ENCODE measurements at places on chromosomes 4 and X.

DNA sequence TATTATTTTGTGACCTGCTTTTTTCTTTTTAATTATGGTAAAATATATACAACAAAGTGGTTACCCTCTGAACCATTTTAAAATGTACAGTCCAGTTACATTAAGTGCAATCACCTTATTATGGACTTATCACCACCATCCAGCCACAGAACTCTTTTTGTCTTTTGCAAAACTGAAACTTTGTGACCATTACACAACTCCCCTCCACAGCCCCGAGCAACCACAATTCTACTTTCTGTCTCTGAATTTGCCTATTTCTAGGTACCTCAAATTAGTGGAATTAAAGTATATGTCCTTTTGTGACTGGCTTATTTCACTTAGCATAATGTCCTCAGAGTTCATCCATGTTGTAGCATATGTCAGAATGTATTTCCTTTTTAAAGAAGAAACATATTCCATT is 39.3 kb upstream of the WWC2 start:
- DNase-seq: no peak

GRCh38 chr4:107148904-107149303 is 112.8 kb upstream of the DKK2 start:
- DNase-seq: no peak

DNA sequence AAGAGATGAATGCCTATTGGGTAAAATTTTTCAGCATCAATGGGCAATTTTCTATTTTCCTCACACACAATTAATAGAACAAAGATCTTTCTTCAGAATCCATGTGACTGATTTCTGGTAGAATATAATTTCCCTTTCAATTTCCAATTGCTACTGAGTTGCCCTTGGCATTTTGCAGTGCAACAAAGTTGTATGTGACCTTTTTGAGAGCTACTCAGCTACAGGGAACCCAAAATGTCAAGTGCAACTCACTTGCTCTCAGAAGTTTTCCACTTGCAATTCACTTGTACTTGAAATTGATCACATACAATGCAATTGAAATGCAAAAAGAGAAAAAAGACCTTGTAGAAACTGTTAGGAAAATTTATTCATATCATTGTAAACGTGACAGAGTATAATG is 245.5 kb downstream of the BANK1 start:
- no peak for DNase-seq

DNA sequence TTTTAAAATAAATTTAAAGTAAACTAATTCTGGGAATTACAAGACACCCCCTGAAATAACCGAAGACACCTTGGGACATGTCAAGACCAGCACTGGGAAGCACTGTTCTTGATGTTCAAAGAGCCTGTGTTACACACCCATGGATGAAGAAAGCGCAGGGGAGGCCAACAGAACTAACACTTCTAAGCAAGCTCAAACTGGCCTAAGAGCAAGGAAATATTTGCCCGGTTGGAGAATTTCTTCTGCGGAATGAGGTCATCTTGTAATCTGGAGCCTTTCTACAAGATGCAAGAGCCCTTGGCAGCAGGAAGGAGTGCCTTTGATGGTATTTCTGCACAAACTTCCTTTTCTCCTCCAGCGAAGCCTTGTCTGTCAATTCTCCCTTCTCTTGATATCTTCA is 9.3 kb upstream of the EFHC2 start:
- no peak for DNase-seq

DNA sequence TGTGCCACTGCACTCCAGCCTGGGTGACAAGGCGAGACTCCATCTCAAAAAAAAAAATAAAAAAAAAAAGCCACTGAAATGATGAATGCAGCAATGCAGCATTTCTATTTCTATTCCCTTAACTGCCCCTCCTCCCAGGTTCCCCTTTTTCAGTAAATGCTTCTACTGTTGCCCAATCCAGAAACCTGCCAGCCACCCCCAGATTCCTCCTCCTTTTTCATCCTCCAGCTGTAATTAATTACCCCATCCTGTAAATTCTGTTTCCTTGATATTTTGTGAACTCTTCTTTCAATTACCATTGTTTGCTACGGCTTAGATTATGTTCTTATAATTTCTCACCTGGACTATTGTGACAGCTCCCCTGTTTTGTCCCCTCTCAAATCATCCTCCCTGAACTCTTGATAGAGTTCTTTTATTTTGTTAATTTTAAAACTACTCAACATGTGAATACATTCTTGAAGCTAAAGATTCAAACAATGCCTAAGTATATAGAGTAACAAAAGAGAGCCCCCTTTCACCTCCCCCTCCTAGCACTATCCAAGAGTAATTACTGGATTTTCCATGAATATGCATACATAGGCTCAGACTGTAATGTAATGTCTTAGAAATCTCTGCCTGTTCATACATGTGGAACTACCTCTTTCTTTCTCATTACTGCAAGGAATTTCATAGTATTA is 140.6 kb upstream of the GPC4 start:
- DNase-seq: no peak

- DNase-seq: no peak
Measured at GRCh38 chr4:84916227-84916626, 50.3 kb downstream of the WDFY3 start.

- no peak for DNase-seq
Measured at GRCh38 chr4:101292214-101292613, 55.1 kb downstream of the PPP3CA start.

DNA sequence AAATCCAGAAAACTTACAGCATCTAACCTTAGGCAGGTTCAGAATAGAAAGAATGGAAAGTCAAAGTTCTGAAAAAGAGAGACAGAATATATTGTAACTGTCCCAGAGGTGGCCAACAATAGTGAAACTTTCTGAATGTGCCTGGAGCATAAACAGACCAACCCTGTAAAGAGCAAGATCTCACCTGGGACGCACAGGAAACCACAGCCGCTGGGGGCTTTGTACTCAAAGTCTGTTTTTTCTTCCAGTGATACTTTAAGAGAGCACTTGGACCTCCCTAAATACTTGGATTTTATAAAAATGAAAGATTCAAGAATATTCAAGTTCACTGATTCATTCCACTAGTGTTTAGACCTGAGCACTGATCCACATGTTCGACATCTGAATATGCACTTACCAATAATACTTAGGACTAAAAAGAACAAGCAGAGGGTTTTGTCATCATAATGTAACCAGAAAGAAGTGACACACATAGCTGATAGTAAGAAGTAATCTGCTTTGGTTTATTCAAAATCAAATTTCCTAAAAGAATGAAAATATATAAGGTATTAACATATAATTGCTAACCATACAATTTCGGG is 35.3 kb downstream of the ARAP2 start:
- no peak for DNase-seq

DNA sequence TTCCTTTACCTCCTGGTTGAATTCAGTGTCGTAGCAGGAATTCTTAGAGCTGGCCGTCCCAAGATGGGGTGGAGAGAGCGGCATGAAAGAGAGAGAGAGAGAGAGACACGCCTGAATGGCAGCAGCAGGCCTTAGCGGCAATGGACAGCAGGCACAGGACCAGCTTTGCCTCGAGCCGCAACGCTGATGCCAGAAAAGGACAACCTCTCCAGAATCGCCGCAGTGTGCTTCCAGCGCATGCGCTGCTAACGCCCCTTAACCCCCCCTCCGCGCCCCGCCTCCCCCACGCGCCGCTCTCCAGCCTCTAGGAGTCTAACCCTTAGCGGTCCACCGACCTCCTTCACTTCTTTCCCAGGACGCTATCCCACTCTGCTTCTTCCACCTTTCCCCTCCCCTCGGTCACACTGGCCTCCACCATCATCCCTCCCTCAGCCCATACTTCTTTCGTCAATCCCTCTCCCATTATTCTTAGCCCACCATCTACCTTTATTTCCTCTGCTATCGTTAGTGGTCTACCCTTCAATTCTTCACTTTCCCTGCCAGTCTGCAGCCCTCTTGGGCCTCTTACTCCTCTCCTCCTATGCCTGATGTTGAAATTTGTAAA is 10.5 kb upstream of the ZCCHC13 start:
- peak; percentile 41 for DNase-seq

- no peak for DNase-seq
Measured at GRCh38 chrX:65642914-65643491, 24.5 kb upstream of the MSN start.

DNA sequence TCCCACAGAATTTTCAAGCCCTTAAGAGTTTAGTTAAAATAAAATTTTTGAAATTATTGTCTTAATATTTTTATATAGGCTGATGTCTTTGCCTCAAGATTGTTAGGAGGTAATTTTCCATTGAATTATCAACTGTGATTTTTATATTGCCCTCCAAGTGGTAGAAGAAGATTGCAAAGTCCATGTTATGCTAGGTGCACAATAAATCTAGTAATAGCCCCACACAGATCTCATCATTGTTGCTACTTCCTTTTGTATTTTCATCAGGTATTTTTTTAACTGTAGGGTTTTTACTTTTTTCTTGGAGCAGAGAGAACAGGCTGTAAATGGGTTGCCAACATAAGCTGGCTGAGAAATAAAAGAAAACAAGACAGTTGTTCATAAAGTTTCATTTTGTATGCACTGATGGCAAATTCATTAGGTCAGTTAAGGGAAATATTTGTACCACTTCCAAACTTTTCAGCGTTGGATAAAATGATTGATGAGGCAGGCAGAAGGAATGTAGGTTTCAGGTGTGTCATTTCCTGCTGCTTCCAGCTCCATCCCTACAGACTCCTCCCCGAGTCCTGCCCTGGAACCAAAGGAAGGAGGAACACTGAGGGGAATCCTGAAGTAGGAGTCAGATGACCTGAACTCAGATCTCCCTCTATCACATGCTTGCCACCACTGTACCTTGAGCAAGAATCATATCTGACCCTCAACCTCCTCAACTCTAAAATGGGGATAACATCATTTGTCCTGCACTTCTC is 105.5 kb downstream of the PRRG1 start:
- DNase-seq: no peak

DNA sequence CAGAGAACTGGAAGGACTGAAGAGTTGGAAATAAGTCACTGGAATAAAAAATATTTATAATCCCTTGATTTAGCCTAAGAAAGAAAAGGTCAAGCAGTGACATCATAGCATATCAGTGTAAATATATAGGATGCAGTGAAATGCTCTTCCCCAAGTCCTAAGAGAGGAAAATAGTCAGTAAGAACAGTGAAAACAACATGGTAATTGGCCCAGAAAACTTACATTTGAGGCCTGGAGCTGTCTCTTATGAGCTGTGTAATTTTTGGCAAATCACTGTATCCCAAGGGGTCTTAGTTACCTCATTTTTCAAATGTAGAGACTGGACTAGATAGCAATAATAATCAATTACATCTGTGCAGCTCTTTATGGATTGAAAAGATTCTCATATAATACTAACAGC is 255.7 kb upstream of the AR start:
- DNase-seq: no peak

DNA sequence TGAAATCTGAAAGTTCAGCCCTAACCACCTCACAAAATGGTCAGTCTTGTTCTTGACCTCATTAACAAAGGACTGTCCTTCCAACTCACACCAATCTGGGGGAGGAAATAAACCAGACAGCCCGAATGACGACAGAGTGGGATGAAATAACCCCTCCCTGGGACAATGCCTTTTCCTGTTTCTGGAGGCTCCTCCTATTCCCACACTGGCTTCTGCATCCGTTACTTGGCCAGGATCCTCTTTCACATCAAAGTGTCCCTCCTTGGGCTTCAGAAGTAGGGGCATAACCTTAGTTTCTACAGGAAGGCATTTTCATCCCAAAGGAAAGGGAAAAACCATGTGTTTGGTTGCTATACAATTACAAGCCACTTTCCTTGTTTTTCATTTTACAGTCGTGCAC is 59.8 kb upstream of the RPL34 start:
- DNase-seq: no peak

DNA sequence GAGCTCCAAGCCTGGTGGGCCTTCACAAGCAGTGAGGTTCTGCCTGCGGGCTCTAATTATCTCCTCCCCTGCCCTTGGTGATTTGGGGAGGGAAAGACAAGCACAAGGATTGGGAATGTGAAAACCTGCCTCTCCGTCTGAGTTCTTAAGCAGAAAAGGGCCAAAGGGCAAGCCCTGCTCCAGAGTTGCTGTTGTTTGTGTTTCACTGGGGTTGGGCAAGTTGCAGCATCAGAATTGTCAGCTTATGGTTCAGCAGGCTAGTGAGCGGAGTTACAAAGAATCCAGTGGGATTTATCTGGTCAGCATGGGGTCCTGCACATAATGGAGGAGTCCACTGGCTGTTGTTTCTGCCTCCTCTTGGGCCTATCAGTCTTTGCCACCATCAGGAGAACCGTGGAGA is 60.5 kb downstream of the NHS start:
- no peak for DNase-seq

GRCh38 chrX:140971099-140971795 is 31.1 kb upstream of the SPANXB1 start:
- DNase-seq: no peak

DNA sequence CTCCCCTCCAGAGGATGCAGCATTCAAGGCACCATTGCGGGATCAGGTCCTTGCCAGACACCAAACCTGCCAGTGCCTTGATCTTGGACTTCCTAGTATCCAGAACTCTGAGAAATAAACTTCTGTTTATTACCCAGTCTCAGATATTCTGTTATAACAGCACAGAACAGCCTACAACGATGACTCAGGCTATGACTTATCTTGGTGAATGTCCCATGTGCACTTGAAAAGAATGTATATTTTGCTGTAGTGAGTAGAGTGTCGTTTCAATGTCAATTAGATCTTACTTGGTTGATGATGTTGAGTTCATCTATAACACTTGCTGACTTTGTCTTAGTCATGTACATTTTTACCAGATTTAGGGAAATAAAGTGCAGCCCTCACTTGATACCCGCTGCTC is 34.5 kb upstream of the PGRMC1 start:
- no peak for DNase-seq

DNA sequence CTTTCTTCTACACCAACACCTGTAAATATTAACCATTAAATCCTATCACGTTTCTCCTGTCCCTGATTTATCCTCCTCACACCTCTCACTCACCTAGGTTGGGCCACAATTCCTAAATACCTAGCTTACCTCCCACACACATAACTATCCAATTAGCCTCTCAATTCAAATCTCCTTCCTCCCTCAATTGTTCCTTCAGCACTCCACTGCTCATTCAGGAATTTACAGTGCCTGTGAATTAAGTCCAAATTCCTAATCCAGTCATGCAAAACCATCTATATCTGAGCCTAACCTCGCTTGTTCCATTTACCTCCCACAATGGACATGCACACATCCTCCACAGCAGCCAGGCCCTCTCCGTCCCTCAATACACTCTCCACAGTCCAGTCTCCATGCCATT is 17.5 kb downstream of the ANXA5 start:
- DNase-seq: no peak

DNA sequence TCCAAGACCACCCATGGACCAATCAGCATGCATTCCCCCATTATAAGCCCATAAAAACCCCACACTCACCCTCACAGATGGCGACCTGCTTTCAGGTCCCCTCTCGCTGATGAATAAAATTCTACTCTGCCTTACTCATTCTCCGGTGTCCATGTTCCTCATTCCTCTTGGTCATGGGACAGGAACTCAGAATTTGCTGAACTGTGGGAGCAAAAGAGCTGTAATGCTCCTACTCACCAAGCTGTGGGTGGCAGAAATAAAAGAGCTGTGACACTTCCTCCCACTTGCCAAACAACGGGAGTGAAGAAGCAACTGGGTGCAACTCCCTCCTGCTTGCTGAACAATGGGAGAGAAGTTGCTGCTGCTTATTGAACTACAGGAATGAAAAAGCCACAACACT is 168.5 kb upstream of the PCDH18 start:
- no peak for DNase-seq

- DNase-seq: no peak
Measured at GRCh38 chr4:88029556-88029955, 22.1 kb downstream of the PKD2 start.

GRCh38 chr4:53818104-53818503 is 226.8 kb upstream of the LNX1 start:
- DNase-seq: no peak

All from activated T-helper 1 cell treated with Interleukin-2 at 50 U/mL for 16 hours (primary cell).